Lung (tissue), 17 donors: ENCODE measurements at places on chromosomes 7 and 10. TPM values are rescaled to one million over a fixed set of nuclear protein-coding genes. Genes with fewer than 3 reads are reported as not detected.

Gene TUBB8
- not detected for total RNA-seq

Gene ZC3HAV1L
- 7.5 TPM for total RNA-seq

GRCh38 chr10:30490289-30491000, 56.5 kb downstream of the MAP3K8 start:
- H3K4me1 ChIP-seq: no peaks in the 10 kb centered on the region
- DNase-seq: no peak
- no peaks in the 10 kb centered on the region for H3K36me3 ChIP-seq
- H3K27me3 ChIP-seq: peaks cover 5% of the 10 kb centered on the region
- H3K4me3 ChIP-seq: no peak overlapping the region

- H3K27ac ChIP-seq: no peak overlapping the region
- H3K4me1 ChIP-seq: no peaks in the 10 kb centered on the region
- H3K4me3 ChIP-seq: no peak overlapping the region
- no peaks in the 10 kb centered on the region for H3K36me3 ChIP-seq
- no peak for DNase-seq
- H3K27me3 ChIP-seq: peaks cover 2% of the 10 kb centered on the region
Observed at GRCh38 chr10:111089293-111089692, 12.5 kb downstream of the ADRA2A start.

GRCh38 chr10:6665847-6666246, 85.8 kb upstream of the PRKCQ start:
- no peaks in the 10 kb centered on the region for H3K4me1 ChIP-seq
- DNase-seq: no peak
- no peaks in the 10 kb centered on the region for H3K36me3 ChIP-seq
- no peak overlapping the region for H3K4me3 ChIP-seq

GRCh38 chr10:17088118-17088806, 41.3 kb downstream of the CUBN start:
- no peaks in the 10 kb centered on the region for H3K27me3 ChIP-seq
- no peak overlapping the region for H3K4me3 ChIP-seq
- H3K27ac ChIP-seq: no peak overlapping the region
- no peaks in the 10 kb centered on the region for H3K4me1 ChIP-seq
- no peak for DNase-seq
- no peaks in the 10 kb centered on the region for H3K36me3 ChIP-seq

- no peaks in the 10 kb centered on the region for H3K27me3 ChIP-seq
- no peaks in the 10 kb centered on the region for H3K36me3 ChIP-seq
- no peak overlapping the region for H3K4me3 ChIP-seq
- H3K4me1 ChIP-seq: peaks cover 10% of the 10 kb centered on the region
Observed at GRCh38 chr10:133353202-133353959, 4.4 kb downstream of the FUOM start.

DNA sequence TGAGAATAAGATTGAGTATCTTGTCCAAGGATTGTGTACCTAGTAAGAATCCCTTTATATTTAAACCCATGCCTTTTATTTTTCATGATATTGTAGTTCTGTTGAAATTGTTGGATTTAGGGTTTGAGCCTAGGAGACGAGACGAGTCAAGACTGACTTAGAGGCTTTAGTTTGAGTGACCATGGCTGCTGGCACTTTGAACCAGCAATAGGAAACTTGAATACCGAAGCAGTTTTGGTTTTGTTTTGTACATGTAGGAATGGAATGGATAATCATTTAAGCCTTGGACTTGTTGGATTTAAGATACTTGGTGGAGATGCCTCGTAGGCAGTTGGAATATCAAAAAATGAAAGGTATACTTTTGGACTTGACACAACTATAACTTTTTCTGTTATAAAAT, 229.0 kb downstream of the BICC1 start:
- H3K4me3 ChIP-seq: no peak overlapping the region
- no peaks in the 10 kb centered on the region for H3K36me3 ChIP-seq
- no peak for DNase-seq
- H3K27me3 ChIP-seq: no peaks in the 10 kb centered on the region
- no peak overlapping the region for H3K27ac ChIP-seq

GRCh38 chr7:11895337-11895736, 63.3 kb upstream of the THSD7A start:
- no peak for DNase-seq
- H3K27ac ChIP-seq: no peak overlapping the region
- H3K27me3 ChIP-seq: no peaks in the 10 kb centered on the region
- no peaks in the 10 kb centered on the region for H3K4me1 ChIP-seq
- no peaks in the 10 kb centered on the region for H3K36me3 ChIP-seq
